ENCODE measurements at places on chromosomes 1 and 21. TPM values are rescaled to one million over a fixed set of nuclear protein-coding genes. Genes with fewer than 3 reads are reported as not detected.

GRCh38 chr1:76336931-76337371 lies 262.4 kb downstream of the ST6GALNAC3 start:
- no peak for DNase-seq

DNA sequence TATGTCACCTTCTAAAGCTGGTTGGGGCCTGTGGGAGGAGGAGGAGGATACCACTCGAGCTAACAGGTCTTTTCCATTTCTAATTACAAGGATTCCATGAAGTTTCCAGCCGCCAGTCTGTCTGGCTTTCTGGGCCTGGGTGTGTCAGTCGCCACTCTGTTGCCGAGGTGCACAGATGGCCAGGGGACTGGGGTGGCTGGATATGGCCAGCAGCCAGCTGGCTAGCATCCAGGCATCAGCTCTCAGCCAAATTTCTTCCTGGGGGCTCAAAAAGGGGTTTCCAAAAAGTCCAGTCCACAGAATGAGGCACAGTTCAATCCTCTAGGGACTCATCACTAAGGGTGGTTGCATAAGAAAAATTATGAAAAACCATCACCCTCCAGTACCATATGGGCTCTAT lies 32.4 kb downstream of the ITPKB start:
- DNase-seq: no peak

Gene CFAP45
- 0.48 TPM for total RNA-seq

Gene OR6Y1
- not detected for total RNA-seq

Gene TRIM67
- total RNA-seq: 0.42 TPM
